Aorta (tissue), 5 donors: ENCODE measurements at places on chromosomes 7 and 10. TPM values are rescaled to one million over a fixed set of nuclear protein-coding genes. Genes with fewer than 3 reads are reported as not detected.

Gene OR2A1
- total RNA-seq: 0.39 TPM

- no peak for DNase-seq
Observed at GRCh38 chr7:71343039-71343438, 211.1 kb downstream of the GALNT17 start.

GRCh38 chr7:128796327-128796726 lies 4.6 kb downstream of the CCDC136 start:
- no peak for DNase-seq

Gene TECPR1
- total RNA-seq: 48.0 TPM

GRCh38 chr10:122954731-122955050 lies 664 bp upstream of the C10orf88 start:
- DNase-seq: no peak

Gene CCDC7
- 47.2 TPM for total RNA-seq

GRCh38 chr7:50667338-50667737 lies 102.1 kb upstream of the DDC start:
- no peak for DNase-seq

Gene SPDYE3
- not detected for total RNA-seq

Gene RELN
- total RNA-seq: 1.4 TPM

- no peak for DNase-seq
Observed at GRCh38 chr10:14184841-14185315, 145.8 kb downstream of the FRMD4A start.

DNA sequence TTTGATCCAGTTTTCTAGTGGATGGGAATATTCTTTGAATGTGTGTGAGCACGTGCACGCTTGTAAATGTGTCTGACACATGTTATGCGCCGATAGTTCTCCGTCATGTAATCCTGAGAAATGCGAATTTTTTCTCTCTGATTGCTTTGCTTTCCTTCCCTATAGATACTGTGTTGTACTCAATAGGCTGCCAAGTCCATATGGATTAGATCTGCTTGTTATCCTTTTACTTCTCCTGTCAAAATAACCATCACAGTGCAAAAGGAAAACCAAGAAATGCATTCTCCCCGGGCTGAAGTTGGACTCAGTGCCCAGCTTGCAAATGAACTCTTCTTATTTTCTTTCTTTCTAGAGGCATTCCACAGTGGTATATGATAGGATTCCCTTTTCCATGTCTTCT lies 131.9 kb downstream of the KIAA1217 start:
- no peak for DNase-seq

GRCh38 chr10:77820349-77820748 lies 106.2 kb downstream of the DLG5 start:
- no peak for DNase-seq

- no peak for DNase-seq
Observed at GRCh38 chr7:116332766-116333165, 122.4 kb downstream of the TES start.

Gene SP8
- total RNA-seq: not detected

GRCh38 chr10:94104316-94105000 lies 110.7 kb downstream of the PLCE1 start:
- no peak for DNase-seq

GRCh38 chr7:75977743-75978142 lies 16.7 kb downstream of the TMEM120A start:
- peak; percentile 79 for DNase-seq

- DNase-seq: no peak
Observed at GRCh38 chr7:76225379-76225778, 23.7 kb downstream of the SRRM3 start.

- peak; percentile 31 for DNase-seq
Observed at GRCh38 chr7:158020706-158021095, 566.9 kb downstream of the PTPRN2 start.
